ENCODE measurements at places on chromosomes 11 and 22. TPM values are rescaled to one million over a fixed set of nuclear protein-coding genes. Genes with fewer than 3 reads are reported as not detected.
A peak's percentile ranks its signal among the peaks of the same experiment; 100 is the strongest.

DNA sequence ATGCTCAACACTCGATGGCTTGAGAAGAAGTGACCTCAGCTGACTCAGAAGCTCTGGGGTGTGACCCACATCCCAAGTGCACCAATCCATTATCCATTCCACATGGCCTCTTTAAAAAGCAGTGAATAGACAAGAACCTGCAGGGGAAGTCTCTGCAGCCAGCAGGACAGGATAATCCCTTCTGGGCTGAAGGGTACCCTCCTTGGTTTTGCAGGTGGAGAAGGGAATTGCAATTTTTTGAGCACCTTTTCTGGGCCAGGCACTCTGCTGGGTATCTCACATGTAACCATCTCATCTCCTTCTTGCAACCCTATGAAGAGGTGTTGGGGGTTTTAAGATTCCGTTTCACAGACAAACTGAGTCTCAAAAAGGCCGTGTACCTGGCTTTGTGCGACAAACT lies 76.6 kb downstream of the MYO18B start:
- DNase-seq: no peak

GRCh38 chr22:50676180-50676636 lies 3.6 kb downstream of the SHANK3 start:
- DNase-seq: no peak

DNA sequence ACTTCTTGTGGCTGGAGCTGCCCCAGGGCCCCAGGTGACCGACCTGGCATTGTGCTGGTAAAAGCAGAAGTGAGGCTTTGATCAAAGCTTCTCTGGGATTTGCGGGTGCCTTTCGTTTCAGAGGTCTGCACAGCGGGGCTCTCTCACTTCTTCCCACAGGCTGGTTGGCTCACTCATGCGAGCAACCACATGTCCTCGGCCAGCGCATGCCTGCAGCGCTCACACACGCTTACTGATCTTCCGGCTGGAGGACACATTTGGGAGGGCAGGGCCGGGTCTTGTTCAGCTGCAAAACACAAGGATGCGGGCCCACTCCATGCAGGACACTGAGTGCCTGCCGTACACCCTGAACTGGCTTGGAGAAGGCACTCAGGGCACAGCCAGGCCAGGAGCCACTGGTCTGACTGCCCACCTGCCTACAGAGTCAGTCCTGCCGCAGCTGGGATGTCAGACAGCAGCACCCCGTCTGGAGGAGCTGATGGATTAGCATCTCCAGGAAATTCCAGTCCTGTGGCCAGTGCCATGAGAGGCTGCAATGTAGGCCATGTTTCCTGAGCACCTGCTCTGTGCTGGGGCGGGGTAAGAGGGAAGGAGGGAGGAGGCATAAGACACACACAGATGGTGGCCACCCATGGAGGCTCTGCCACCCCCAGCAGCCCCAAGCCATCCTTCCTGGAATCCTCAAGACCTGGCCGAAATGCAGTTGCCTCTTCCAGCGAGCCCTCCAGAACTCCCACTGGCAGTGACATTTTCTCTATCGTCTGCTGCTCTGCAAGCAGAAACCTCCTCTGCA lies 1383.2 kb downstream of the BRD1 start:
- no peak for DNase-seq

GRCh38 chr22:22507743-22508273 lies 734 bp downstream of the ZNF280B start:
- DNase-seq: no peak

- DNase-seq: no peak
These were observed 13.3 kb downstream of the ARHGAP1 start for GRCh38 chr11:46686886-46687795.

DNA sequence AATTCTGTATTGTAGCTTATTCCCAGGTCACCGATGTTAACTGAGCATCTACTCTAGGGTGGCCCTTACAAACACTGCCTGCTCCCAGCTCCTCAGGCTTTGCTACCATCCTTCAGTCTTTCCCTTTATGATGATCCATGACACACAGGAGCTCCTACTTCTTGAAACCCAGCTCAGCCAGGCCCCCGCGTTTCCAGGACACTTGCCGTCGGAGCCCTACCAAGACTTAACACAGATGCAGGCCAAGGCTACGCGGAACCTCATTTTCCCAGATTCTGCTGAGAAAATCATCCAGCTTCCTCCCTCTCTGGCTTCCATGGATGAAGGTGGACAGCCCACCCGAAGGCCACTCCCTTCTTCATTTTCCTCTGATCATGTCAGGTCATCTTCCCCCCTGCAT lies 18.6 kb downstream of the IGSF9B start:
- DNase-seq: no peak

- DNase-seq: peak; percentile 51
These were observed 1.2 kb downstream of the CAPRIN1 start for GRCh38 chr11:34052608-34053160.

- no peak for DNase-seq
These were observed 8.0 kb downstream of the RNF121 start for GRCh38 chr11:71936825-71937224.

- no peak for DNase-seq
These were observed 97.4 kb upstream of the THY1 start for GRCh38 chr11:119520400-119520799.

GRCh38 chr22:47107431-47107830 lies 345.0 kb downstream of the TBC1D22A start:
- DNase-seq: no peak

DNA sequence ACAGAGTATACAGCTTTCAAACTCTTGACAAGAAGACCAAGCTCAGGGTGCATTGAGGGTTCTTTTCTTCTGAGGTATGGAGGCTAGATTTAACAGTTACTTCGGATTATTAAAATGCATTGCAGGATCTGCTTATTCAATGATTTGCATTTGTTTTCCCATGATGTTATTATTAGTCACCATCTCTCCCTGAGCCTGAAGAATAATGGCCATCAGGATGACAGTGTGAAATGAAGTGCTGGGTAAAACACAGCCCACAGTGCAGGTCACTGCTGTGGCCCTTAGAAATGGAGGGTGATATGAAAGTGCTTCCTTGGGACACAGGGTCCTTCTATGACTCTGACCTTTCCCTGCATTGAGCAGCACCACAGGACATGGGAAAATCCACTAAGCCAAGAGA lies 40.0 kb downstream of the TECTA start:
- no peak for DNase-seq

GRCh38 chr11:8268530-8269400 lies 5.1 kb upstream of the LMO1 start:
- no peak for DNase-seq

DNA sequence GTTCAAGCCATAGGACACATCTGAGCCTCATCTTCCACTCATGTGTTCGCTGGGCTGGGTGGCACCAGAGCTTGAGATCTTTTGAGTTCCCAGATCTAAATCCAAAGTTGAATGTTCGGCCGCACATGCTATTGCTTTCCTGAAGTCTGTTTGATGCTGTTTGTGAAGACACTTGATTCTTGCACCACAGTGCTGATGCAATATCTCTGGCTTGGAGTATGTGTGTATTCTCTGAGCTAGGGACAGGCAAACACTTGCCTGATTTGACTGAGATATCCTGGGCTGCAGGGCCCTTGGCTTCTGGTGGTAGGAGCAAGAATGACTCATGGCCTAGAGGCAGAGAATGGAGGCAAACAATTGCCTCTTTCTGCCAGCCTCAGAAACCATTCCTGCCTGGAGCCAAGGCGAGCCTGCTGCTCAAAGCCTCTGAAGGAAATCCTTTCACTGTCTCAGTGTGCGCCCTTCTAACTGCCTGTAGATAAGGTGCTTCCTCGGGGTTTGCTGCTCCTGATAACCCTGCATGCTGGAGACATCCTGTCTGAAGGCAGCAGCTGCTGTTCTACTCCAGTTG lies 73.0 kb downstream of the CYB5R2 start:
- DNase-seq: no peak

DNA sequence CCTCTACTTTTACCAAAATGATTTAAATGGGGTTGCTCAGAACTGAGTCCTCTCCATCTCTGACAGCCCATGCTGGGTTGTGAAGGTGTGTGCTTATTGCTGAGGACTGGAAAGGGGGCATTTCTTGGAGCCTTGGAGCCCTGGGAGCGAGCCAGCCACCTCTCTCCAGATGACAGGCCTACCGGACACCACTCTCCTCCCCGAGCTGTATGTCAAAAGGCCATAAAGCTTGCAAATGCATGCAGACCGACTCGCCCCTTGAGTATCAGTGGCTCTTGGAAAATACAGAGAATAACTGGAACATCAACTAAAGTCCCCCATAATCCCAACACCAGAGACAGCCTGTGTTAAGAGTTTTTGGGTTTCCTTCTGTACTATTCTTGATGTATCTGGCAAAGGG lies 67.9 kb upstream of the PITPNB start:
- peak; percentile 26 for DNase-seq

- DNase-seq: no peak
These were observed 287.9 kb downstream of the SWAP70 start for GRCh38 chr11:9951807-9952206.

DNA sequence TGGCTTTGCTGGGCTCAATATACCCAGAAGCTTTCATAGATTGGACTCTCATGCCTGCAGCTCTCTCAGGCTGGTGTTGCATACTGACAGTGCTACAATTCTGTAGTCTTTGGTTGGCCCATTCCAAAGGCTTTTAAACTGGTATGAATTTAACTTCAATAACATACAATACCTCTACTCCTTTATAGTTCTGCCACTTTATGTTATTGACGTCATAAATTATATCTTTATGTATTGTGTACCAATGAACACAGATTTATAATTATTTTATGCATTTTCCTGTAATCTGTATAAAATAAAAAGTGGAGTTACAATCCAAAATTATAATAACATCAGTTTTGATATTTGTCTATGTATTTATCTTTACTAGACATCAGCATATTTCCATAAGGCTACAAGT lies 16.2 kb downstream of the PATE2 start:
- no peak for DNase-seq

GRCh38 chr11:64729851-64730382 lies 6.9 kb upstream of the NRXN2 start:
- DNase-seq: peak; percentile 76

DNA sequence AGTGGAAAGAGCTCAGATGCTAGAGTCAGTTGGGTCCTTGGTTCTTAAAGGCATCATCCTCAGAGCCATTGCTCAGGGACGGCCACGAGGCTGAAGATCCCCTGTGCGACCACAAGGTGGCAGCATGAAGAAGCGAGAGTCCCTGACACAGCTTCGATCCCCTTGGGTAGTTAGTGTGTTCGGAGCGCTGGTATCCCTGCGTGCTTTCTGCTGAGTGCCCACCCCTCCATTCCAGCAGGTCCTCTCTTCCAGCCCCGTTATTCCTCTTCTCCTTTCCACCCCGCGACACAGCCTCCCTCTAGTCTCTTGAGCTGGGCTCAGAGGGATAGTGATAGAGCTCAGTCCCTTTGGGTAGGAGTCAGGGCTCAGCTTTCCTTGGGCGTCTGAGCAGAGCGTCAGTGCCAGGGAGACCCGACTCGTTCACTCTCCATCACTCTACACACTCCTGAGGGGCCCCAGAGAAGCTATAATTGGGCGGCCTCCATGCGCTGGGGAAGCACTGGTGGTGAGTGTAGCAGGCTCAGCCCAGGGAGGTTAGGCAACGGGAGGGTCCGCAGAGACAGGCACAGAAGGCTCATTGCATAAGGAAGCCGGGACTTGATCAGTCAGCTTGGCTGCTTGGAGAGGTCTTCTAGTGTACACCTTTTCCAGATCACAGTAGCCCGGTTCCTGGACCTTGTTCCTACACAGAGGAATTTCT lies at the start of gene OR51D1:
TSS of gene OR51D1 (plus strand) at position 516 of the 700 bp plus-strand sequence. CDS start 2,314 bp downstream, outside the sequence.
- peak; percentile 73 for DNase-seq

DNA sequence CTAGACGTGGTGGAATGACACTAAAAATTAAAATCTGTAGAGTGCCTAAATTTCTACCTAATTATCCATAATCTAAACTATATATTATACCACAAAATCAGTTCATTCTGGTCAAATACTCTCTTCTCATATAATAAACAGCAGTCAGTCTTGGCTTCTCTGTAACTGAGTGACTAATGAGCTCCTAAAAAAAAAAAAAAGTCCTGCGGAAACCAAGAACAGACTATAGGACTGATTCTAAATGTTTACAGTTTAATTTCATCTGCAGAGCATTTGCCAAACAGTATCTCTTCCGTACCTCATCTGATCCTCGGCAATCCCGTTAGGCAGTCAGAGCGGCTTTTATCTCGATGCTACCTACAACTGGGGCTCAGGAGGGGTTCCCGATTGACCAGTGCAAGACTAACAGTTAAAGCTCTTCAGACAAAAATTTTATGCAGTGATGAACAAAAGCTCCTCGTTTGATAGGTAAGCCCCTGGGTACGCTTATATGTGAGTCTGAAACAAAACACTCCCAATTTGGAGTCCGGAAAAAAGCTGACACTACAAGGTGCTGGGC lies 686 bp downstream of the KIF18A start:
- peak; percentile 38 for DNase-seq

DNA sequence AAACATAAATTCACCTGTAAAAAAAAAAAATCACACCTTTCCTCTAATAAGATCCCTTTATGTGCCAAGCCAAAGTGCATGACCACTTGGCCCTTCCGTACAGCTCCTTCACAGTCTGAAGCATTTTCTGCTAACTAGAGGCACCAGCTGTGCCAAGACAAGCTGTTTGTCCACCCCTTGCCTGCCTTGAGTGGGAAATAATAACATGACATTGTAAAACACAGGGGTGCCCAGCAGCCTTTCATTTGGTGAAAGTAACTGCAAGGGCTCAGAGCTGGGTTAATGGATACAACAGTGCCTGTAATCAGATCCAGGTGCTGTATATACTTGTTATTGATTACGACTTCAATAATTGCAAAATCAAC lies 59.2 kb downstream of the DDIAS start:
- DNase-seq: no peak

DNA sequence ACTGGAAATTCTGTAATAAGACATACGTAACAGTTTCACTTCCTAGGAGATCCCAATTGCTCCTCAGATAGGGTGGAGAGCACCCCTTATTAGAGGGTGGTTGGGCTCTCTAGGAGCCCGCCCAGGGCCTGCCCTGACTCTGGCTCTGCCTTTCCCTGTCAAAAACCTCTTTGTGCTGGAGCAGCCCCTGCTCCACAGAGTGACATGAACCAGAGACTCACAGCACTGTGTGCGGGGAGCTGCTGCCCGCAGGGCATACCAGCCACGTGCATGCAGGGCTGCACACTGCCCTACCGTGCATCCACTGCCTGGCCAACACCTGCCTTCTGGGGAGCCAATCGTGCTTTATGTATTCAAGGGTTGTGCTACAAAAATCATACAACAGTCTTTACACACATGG lies 24.3 kb downstream of the KCNQ1OT1 start:
- no peak for DNase-seq

The GGTLC2 gene
- not detected for polyA plus RNA-seq

The PRRG4 gene
- 3.4 TPM for polyA plus RNA-seq

The TREH gene
- 0.84 TPM for polyA plus RNA-seq

The GAB2 gene
- 1.7 TPM for polyA plus RNA-seq

The C11orf91 gene
- polyA plus RNA-seq: not detected

The RCOR2 gene
- not detected for polyA plus RNA-seq

The LAYN gene
- polyA plus RNA-seq: 0.43 TPM

The CEND1 gene
- polyA plus RNA-seq: not detected

The ZP1 gene
- polyA plus RNA-seq: not detected

The CDC42EP2 gene
- polyA plus RNA-seq: 1.8 TPM

The PLAAT5 gene
- 0.03 TPM for polyA plus RNA-seq

The TUBA8 gene
- 0.82 TPM for polyA plus RNA-seq

The KDM4D gene
- polyA plus RNA-seq: 0.11 TPM

The GTSE1 gene
- polyA plus RNA-seq: 1.3 TPM

The MB gene
- not detected for polyA plus RNA-seq

Data from liver (tissue), 10 donors.